ENCODE measurements at places on chromosomes 2 and 18. TPM values are rescaled to one million over a fixed set of nuclear protein-coding genes. Genes with fewer than 3 reads are reported as not detected.

Gene ANKRD62
- total RNA-seq: not detected

Gene ACVR1C
- total RNA-seq: 1.6 TPM

Gene AQP12B
- not detected for total RNA-seq

Gene PAX3
- total RNA-seq: not detected

Gene LHCGR
- not detected for total RNA-seq

Gene MARCO
- not detected for total RNA-seq

Gene CHRND
- not detected for total RNA-seq

Gene CCDC178
- not detected for total RNA-seq

Gene COL5A2
- total RNA-seq: 0.32 TPM

Gene ZNF2
- 4.3 TPM for total RNA-seq

Gene STARD6
- 0.23 TPM for total RNA-seq

GRCh38 chr2:212145121-212145520 is 393.5 kb downstream of the ERBB4 start:
- no peak for DNase-seq

DNA sequence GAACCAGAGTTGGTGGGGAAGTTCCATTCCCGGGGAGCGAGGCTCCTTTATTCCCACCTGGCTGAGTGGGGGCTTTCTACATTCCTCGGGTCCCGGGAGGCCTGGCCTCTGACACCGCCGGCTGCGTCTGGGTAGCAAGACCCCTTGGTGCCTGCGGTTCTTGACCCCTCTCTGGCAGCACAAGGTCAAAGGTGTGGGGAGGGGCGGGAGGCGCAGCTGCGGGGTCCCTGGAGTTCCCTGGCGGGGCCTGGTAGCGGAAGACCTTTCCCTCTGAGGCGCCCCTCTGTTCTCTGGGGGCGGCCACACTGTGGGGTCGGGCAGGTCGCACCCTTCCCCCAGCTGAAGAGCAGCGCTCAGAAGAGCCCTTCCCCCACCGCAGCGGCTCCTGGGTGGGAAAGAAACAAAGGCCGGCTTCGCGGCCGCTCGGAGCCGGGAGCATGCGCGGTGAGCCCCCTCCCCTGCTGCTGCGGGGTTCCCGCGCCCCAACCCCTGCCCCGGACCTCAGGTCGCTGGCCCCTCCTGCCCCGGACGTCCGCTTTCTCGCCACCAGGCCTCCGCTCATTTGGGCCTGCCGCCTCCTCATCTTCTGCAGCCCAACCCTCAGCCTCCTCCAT is 146.3 kb downstream of the ANKRD44 start:
- no peak for DNase-seq

DNA sequence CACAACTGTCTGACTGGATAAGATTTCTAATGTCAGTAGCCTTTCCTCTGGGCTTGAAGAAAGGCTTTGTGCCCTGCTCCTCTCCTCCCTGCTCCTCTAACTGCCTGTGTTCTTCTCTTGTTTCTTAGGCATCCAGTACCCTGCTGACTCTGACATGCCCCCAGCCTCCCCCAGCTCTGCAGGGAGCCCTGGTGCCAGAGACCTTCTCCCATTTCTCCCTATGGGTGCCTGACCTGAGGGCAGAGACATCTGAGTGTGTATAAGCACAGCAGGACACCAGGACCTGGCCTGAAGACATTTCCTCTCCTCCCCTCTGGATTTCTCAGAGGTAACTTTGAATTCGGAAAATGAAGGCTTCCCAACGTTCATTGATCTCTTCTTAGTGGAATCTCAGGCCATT is 23.6 kb downstream of the RNF144A start:
- DNase-seq: no peak

GRCh38 chr2:20224164-20224715 is 690 bp downstream of the SDC1 start:
- no peak for DNase-seq

GRCh38 chr2:3254442-3254941 is 123.1 kb downstream of the EIPR1 start:
- no peak for DNase-seq

GRCh38 chr18:31426871-31427406 is 20.6 kb upstream of the DSG3 start:
- no peak for DNase-seq

DNA sequence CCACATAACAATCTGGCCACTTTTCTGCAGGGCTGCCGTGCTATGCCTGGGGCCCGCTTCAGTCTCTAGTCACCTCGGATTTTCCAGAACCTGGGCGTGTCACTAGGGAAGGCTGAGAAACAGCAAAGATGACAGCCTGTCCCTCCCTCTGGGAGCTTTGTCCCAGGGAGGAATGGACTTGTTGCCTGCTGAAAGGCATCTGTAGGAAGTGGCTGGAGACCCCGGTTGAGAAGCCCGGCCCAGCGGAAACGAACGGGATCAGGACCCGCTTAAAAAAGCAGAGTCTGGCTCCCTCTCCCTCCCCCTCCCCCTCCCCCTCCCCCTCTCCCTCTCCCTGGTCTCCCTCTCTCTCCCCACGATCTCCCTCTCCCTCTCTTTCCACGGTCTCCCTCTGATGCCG is 149.5 kb upstream of the ZNF516 start:
- DNase-seq: no peak

GRCh38 chr2:3007135-3007534 is 370.5 kb downstream of the EIPR1 start:
- no peak for DNase-seq

GRCh38 chr2:95531254-95531771 is 46.8 kb upstream of the TRIM43B start:
- DNase-seq: peak; percentile 31

DNA sequence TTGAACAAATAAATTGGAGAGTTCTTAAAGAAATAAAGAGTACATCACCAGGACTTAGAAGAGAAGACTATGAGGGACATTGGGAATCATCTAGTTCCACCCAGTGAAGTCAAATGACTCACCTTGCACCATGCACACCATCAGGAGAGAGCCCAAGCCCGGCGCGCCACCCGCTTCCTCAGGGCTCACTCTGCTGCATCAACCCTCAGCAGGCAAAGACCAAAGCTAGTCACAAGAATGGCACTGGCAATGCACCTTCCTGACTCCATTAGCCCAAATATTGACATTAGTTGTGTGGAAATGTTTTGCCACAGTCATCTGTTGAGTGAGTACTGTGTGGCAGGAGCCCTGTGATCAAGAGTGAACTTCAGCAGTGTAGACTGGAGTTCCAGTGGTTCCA is 7.1 kb upstream of the LYPD6B start:
- no peak for DNase-seq

- no peak for DNase-seq
These were observed 350.7 kb upstream of the MAP2 start for GRCh38 chr2:209073151-209073550.

DNA sequence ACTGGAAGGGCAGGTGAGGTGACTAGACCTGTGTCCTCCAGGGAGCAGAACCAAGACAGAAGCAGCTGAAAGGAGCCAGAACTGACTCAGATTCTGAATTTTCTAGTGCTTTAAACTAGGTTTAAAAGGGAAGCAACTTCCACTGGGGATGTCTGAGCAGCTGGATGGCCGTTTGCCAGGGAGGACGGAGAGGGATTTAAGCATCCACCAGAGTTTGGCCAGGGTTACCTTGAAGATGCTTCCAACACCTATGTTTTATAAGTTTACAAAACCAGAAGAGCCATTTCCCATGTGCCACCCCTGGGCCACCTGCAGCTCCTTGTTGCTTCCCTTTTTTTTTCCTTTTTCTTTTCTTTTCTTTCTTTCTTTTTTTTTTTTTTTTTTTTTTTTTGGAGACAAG is 48.6 kb upstream of the RBM44 start:
- no peak for DNase-seq

- DNase-seq: no peak
These were observed 34.9 kb downstream of the OSBPL1A start for GRCh38 chr18:24362757-24363156.

DNA sequence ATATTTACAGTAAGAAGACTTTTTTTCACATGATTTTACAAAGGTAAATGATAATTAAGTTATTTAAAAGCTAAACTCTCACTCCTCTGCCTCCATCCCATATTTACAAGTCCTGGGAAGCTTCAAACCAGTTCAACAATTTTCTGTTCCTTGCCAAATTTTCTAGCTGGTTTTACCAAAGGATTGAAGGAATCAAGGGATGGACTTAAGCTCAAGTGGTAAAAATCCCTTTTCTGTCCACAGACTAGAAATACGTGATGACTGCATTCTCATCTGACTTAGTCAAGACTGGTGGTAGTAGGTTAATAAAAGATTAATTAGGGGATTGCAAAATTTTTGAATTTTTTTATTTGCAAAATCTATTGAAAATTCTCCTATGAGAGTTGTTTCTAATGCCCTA is 297.3 kb downstream of the MTX2 start:
- no peak for DNase-seq

- DNase-seq: no peak
These were observed 5.0 kb upstream of the SERPINB2 start for GRCh38 chr18:63882333-63883141.

DNA sequence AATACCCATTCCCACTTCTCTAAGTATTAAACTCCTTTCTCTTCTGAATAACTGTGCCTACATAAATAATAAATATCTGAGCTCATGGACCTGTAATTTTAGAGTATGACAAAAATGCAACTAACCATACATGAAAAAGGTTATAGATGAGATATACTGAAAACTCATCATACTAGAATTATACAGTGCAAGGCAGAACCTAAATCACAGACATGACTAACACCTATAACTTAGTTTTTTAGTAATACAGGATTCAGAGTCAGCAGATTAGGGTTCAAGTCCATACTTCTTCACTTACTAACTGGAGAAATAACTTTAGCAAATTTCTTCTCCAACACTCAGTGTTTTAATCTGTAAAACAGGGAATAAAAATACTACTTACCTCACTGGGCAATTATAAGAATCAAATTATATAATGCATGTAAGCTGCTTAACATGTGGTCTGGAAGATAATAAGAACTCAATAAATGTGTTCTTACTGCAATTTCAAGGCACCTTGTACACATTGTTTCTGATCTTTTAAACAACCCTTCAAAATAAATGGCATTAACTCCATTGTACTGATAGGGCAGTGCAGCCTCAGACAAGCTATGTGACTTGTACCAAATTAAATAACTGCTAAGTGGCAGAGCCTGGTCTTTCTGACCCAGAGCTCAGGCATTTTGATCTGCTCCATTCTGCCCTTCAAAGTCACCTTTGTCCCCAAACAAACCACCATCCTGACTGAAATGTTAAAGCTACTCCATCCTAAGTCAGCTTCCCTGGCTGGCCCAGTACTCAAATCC is 39.6 kb upstream of the KLF7 start:
- no peak for DNase-seq

DNA sequence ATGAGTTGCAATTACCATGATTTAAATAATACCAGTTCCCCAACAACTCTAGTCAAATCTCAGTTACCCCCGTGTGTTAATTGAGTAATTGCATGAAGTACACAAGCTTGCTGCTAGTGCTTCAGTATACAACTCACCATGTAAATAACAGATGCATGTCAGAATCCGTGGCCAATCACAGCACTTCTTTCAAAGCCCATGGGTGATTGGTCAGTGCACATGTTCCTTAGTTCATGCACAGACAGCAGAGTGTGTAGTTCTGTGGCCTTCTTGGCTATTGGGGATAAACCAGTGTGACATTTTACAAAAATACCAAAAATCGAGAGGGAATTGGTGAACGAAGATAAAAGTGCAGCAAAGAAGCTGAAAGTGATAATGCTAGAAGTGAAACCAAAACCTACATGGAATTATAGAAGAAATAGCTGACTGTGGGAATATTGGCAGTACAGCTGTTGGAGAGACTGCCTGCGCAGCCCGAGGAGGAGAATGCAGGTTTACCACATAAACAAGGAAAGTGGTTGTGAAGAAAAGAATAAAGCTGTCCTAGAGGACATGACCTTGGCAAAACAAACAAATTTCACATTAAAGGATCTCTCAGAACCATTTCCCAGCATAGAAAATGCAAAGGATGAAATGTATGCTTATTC is 59.4 kb downstream of the NEDD4L start:
- DNase-seq: no peak

GRCh38 chr2:240567872-240568677 is at the start of gene RNPEPL1:
TSS of gene RNPEPL1 (plus strand) at chr2:240568484. CDS start at chr2:240568587, 103 bp downstream.
- DNase-seq: peak; percentile 69

DNA sequence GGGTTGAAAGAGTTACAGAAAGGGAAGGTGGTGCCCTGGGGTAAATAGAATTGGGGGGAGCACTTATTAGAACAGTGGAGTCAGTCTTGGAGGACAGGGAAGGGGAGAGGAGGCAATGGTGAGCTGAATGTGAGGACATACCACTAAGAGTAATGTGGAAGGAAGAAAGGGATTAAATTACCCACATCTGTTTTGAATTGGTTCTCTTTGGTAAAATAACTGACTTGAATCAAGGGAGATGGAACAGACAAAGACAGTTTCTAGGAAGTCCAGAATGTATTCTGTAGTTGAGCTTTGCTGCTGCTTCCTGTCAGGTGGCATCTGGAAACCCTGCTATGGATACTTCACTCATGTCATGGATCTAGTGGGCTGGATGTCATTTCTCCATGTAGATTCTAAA is 6.7 kb downstream of the SETBP1 start:
- no peak for DNase-seq

- peak; percentile 82 for DNase-seq
These were observed 14.9 kb downstream of the ITGA6 start for GRCh38 chr2:172442072-172442895.

DNA sequence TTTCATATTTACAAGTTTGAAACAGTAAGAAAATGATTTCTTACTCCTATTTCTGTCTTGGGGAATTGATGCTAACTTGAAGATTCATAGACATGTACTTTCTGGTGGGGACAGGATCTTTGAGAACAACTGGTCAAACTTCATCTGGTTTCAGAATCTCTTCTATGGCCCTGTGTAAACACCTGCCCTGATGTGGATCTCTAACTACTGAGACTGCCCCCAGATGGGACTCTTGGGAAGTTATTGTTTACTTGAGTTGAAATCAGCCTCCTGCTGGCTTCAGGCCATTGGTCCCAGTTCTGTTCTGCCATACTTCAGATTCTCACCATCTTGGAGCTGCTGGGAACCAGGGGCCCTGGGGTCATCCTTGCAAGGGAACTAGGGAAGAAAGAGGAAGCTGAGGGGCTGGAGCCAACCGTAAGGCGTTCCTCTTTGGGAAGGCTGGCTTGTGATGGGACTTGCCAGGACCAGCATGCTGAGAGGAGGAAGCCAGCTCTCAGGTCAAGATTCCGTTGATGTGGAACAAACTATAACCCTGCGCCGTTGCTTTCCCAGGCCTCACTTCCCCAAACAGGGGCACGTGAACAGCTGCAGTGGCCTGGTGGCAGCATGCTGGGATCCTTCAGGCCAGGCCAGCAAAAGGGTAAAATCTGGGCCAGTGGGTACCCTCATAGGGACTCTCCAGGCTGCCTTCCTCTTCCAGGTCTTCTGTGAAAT is 135.5 kb upstream of the CXCR4 start:
- DNase-seq: no peak

GRCh38 chr2:222313816-222314215 is 15.0 kb upstream of the PAX3 start:
- no peak for DNase-seq

DNA sequence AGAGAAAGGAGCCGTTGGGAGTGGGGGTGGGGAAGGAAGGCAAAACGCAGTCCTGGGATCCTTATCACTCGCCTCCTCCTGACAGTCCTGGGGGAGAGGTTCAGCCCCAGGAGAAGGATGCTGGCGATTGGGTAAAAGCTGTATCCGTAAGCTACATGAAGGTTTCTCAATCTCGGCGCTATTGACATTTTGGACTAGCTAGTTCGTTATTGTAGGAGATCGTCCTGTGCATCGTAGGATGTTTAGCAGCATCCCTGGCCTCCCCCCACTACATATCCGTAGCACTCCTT is 511 bp upstream of the TP53I3 start:
- DNase-seq: no peak

GRCh38 chr2:182245963-182246362 is 180.9 kb downstream of the PDE1A start:
- no peak for DNase-seq

All from activated CD4-positive, alpha-beta T cell treated with anti-CD3 and anti-CD28 coated beads for 36 hours (primary cell).